ENCODE measurements at places on chromosomes 11 and 22. TPM values are rescaled to one million over a fixed set of nuclear protein-coding genes. Genes with fewer than 3 reads are reported as not detected.

DNA sequence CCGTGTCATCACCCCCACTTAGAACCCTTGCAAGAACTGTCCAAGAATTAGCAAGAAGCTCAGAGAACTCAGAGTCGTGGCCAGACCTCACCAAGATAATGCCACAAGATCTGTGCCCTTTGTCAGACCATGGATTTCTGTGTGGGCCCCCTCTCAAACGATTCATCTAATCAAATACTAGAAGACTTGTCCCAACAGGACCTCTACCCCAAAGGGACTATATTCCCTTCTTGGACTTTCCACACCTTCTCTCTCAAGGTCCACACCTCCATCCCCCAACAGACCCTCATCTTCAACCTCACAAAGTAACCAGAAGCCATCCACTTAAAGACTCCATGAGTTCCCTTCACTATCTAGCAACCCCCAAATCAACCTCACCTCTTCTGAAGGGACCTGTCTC is 2.8 kb downstream of the POLR3H start:
- DNase-seq, result no peak

GRCh38 chr22:26970809-26971394 is 313.5 kb downstream of the MIAT start:
- DNase-seq, result no peak

The CD248 gene
- 162 TPM for polyA plus RNA-seq

GRCh38 chr11:96655474-96655873 is 265.7 kb downstream of the JRKL start:
- DNase-seq, result no peak

- DNase-seq, result no peak
These were observed 2.4 kb downstream of the CSDC2 start for GRCh38 chr22:41563051-41563711.

DNA sequence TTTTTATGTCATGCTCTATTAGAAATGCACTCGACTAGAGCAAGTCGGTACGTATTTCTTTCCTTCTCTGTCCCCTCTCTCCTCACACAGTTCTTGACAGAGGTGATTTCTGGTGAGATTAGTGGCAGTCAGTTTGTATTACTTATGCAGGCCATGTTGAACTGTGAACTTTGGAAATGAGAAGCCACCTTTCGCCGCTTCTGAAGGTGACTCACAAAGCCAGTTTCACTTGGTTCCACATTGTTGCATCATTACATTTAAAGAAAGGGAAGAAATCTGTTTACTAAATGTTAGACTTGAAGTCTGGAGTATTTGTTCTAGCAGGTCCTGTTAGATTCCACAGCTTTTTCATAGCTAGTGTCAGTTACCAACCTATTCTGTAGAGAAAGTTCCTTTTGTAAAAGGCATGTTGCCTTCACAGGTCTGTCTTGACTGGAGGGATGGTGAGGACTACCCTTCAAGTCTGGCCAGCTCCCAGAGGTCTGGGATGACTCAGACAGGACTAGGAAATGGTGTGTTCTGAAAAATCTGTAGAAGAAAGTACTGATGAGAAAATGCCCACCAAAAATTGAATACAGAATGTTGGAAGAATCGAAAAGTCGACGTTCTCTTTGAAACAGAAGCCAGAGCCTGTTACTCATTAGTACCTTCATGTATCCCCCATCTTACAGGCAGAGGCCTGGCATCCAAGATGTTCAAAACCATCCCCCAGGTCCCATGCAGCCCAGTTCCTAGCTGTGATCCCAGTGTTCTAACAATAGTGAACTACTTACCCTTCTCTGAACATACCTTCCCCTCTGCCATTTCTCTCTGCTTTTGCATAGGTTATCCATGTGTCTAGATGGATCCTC is 181.4 kb downstream of the DBX1 start:
- no peak for DNase-seq

DNA sequence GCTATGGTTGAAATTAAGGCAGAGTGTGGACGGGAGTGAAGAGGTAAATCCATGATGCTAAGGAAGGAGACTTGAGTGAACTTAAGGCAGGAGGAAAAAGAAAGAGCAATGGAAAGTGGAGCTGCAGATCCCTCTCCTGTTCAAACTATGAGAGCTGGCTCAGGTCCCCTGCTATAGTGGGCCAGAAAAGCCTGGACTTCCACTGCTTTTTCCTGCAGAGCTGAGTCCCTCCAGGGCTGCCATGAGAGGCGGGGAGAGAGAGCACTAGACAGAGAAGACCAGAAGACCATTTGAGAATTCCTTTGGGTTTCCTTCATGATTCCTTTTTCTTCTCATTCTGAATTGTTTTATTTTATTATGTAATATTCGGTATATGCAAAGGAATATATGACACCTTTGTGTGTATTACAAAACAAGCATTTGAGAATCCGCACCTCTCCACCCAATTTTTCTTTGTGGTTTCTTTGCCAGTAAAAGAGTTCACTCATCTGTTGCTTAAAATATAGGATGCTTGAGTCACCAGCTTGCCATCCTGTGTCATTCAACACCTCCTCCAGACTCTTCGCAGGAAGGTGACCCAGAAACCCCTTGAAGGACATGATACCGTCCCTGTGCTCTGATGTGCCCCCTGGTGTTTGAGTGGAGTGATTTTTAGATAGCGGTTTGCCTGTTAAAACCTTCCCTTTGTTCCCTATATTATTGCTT is 24.4 kb downstream of the SREBF2 start:
- no peak for DNase-seq

The MYBPC3 gene
- not detected for polyA plus RNA-seq

DNA sequence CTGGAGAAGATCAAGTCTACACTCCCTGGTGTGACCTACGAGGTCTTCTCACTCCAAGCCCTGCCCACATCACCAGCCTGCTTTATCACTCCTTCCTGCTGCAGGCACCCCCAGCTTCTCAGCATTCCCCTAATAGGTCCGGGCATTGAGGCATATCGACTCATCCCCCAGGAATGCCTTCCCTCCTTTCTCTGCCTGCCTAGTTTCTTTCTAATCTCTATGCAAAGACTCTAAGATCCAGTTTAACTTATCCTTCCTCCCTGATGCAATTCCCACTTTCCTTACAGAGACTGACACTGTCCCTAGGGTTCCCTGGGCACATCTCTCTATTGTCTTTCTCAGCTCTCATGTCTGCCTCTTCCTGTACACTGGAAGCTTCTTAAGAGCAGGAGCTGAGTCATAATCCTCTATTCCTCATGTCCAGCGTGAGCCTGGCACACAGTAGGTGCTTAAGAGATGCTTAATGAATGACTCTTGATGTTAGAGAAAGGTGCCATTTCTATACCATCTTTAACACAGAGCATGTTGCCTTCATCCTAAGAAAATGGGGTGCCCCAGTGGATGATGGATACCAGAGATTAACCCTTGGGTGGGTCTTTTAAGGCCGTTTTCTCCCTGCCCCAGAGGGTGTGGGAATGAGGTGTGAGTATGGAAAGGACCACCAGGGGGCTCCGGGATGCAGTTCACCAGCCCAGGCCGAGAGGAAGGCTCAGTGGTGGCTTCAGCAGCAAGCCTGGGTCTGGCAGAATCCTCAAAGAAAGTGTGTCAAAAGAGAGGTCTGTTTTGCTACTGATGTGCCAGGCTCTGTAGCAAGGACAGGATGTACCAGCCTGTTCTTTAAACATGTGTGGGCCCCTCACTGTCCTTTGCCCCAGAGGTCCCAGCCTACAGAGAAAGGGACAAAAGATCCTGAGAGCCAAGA is 34.7 kb downstream of the PARVA start:
- DNase-seq, result no peak

The AQP11 gene
- polyA plus RNA-seq, result 3.7 TPM

The HTR3A gene
- 0.10 TPM for polyA plus RNA-seq

GRCh38 chr11:38791346-38791961 is 2193.4 kb upstream of the RAG2 start:
- DNase-seq, result peak; percentile 38

DNA sequence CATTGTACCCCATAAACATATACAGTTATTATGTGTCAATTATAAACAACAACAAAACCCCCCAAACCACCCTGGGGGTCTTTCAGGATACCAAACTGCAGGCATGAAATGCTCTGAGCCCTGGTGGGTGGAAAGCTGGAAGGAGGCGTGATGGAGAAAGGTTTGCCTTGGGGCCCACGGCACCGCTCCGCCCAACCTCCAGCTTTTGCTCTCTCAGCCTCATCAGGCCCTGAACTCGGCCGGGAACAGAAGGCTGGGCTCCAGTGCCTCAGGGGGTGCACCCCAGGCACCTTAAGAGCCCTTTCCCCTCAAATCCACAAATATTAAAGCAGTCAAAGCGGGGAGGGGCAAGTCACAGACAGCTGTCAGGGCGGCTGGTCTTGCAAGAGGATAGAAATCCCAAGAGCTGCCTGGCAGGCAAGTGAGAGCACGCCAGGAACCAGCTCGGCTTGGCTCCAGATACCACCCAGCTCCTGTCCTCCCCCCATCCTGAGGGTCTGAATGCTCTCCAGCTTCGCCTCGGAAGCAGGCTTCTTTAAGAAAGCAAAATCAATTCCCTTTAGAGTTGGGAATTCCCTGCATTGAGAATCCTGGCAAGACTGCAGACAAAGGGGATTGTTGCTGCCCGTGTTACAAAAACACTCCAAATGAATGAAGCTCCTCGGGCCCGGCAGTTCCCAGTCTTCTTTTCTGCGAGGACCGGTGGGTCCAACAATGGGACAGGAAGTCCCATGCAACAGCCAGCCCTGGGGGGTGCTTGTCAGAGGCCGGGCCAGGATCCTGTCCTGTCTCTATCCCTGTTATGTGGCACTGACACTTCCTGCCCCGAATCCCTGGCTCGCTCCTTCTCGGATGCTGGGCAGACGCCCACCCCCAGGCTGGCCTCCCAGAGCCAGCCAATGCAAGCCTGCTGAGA is 80.8 kb downstream of the NAT10 start:
- DNase-seq, result no peak

DNA sequence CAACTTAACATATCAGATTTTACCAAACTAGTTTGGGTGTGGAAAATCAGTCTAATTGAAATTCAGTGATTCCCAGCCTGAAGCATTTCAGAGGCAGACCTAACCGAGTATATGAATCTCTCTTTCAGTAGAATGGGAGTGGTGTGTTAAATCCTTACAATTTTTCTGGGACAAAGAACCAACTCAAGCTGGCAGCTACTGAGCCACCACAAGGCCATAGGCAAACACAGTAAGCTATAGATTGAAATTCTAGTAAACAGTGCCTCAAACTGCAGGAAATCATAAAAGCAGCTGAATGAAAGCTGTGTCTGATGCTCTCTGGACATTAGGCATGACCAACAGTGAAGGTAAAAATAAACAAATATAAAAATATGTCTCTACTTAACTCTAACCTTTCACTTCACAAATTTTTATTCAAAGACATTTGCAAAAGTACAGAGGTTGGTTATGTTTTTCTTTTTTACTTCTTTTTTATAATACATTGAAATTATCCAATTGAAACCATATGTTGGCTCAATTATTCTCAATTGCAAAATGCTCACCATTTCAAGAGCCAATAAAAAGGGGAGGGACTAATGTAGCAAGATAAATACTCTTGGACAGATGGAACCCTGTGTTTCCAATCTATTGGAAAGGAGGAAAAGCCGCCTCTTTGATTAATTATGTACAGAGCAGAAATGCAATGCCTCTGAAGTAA is 35.8 kb upstream of the FIBIN start:
- DNase-seq, result no peak

- peak; percentile 86 for DNase-seq
These were observed 63.2 kb upstream of the RRAS2 start for GRCh38 chr11:14422052-14422813.

DNA sequence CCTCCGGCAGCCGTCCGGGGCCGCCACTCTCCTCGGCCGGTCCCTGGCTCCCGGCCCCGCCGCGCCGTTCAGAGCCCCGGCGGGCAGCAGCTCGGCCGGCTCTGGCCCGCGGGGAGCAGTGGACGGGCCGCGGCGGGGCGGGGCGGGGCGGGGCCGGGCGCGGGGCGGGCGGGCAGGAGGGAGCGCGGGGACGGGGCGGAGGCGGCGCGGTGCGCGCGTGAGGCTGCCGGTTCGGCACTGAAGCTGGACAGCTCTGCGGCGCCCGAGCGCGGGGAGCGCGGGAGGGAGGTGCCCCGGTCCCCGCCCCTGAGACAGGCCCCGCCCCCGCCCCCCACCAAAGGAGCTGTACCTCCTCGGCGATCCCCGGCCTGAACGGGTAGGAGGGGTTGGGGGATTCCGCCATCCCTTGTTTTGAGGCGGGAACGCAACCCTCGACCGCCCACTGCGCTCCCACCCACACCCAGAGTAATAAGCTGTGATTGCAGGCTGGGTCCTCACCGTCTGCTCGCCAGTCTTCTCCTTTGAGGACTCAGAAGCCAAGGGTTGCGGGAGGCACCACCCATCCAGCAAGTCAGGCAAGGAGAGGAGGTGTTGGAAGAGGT is at the start of gene DRD2:
TSS of gene DRD2 (minus strand) at position 239 of the 602 bp plus-strand sequence. CDS start 50,747 bp downstream, outside the sequence.
- DNase-seq, result no peak

DNA sequence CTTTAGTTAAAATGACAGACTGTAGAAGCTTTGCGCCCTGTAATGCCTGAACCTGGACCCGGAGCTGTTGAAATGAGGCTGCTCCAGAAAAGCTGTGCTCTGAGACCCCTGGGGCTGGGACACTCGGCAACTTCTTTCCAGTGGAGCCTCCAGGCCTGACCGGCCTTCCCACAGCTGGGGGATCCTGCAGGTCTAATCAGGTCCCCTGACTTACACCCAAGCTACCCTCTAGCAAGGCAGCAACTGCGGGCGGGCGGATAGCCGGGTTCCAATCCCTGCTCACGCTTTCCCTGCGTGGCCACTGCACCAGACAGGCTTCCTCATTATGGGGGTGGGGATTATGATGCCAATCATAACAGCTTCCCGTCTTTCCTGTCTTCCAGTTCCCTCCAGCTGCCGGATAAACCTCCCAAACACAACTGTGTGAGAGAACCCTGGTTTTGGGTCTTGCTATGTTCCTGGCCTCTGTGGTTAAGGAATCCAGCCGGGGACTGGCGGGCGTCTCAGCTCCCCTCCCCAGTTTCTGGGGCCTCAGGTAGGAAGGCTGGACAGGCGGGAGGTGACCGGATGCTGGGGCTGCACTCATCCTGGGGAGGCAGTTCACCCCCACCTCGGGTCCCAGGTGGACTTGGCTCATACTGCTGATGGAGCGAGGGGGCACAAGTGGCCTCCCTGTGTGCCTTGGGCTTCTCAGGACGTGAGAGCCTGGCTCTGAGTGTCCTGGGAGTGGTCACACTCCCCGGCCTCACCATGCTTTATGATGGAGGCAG is 38.6 kb downstream of the PARVG start:
- DNase-seq, result no peak

DNA sequence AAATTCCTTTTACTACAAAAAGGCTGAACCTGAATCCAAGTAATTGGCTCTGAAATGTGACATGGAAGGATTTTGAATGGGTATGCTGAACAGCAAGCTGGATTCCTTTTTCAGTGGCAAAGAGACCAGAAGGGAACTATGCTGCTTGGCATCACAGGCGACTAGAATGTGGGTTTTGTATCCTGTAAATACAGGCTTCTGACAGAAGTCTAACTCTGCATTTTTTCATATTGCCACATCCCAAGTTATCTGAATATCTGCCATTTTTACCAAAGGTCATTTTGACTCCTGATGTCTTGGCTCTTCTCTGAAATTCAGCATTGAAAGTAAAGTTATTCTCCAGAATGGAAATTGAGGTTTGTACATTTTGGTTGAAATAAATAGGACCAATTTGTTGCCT is 145.7 kb downstream of the ARHGAP42 start:
- no peak for DNase-seq

All from right lung (tissue), 10 donors.